ENCODE measurements at places on chromosomes 6 and 20. TPM values are rescaled to one million over a fixed set of nuclear protein-coding genes. Genes with fewer than 3 reads are reported as not detected.

APOBEC2 gene
- 0.87 TPM for total RNA-seq

FLRT3 gene
- total RNA-seq = 12.3 TPM

DNA sequence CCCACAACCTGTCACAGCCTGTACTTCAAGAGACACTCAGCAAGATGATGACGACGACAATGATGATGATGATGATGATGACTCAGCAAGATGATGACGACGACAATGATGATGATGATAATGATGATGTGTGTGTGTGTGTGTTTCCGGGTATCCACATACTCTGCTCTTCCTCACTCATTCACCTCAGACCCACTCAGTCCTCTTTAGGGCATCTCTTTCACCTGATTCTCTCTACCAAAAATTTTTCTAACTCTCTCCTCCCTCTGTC, 1.2 kb upstream of the EIF6 start:
- DNase-seq = no peak

DNA sequence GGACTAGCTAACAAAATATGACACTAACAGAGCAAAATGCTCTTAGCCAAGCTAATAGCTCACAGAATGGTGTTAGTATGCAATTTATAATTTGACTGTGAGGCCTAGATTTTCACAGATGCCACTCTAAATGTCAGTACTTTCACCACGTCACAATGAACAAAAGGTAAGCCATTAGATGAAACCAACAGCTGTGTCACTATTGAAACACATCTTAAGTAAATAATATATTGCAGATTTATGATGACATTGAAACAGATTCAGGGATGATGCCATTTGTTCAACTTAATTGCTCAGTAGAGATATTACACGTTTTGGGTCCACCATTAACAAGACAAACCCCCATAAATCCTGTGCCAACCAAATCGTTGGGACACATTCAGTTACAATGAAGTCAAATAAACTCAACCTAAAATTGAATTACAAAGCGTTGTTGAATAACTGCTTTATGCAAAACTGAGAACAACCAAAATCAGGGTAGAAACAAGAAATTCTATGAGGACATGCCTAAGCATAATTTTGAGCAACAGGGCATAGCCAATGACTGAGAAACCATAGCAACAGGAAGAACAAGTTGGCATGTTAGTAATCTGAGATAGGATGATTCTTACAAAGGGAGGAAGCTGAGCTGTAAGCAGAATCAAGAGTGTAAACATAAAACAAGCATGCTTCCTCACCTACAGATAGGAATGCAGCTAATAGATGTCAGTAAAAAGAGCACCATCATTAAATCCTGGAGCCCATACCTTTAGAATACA, 85.6 kb upstream of the KHDRBS2 start:
- DNase-seq = no peak
